Forelimb muscle (tissue), 1 donor: ENCODE measurements at places on chromosomes 13 and 19. TPM values are rescaled to one million over a fixed set of nuclear protein-coding genes. Genes with fewer than 3 reads are reported as not detected.

DNA sequence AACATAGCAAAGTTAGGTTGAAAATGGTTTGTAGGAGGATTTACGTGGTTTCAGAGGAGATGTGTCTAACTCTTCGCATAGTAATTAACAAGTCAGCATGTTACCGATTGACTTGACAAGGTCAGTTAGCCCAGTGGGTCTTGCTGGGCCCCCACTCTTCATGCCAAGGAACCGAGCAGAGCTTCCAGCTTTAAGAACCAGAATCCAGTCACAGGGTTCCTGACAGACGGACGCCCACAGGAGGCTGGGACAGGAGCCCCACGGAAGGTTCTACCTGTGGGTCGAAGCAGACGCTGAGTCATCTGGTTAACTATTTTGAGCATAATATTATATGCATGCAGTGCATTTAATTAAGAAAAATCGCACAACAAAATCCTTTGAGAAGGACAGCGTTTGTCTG is 3.5 kb downstream of the TMEM255B start:
- DNase-seq: no peak

DNA sequence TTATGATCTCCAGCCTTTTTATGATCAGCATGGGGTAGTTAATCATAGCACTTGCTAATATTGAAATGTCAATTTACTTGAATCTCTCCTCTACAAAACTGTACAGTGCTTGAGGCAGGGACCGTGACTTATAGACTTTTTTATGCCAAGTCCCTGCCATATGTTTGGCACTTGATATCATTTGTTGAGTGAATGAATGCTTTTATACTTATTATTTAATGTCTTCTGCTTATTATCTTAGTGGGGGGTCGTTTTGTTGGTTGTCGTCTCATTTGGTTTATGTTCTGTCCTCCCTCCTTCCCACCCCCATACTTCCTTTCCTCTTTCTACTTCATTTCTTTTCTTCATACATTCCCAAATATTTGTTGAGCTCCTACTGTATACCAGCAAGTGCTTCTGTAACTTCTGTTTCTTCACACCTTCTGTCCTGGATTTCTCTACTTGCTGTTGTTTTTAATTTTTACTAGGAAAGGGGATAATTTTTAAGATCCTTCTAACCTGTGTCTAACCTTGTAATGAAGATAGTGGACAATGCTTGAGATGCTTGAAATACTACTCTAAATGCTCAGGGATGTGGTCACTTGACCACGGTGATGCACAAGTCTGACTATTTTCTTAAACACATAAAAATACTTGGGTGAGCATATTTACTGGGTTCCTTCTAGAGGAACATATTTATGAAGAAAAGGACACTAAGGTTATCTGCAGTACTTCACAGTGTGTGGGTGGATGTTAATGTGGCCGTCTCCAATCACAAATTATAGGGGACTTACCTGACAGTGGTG is 223.8 kb downstream of the TDRD3 start:
- no peak for DNase-seq

DNA sequence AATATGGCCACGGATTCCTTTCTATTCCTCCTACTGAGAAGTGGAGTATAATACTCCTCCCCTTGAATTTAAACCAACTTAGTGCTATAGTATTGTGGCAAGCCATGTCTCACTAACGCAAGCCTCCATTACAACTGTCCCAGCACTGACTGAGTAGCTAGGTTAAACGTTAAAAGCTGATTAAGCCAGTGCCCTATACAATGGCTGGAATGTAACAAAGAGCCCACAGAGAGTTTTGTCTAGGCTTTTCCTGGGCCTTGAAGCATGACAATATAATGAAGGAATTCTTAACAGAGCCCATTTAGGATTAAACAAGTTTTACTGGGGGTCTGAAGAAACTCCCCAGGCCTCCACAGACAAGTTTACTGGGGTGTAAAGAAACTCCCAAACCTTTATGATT is 254.5 kb upstream of the DACH1 start:
- no peak for DNase-seq

- DNase-seq: no peak
Observed at GRCh38 chr13:79311386-79311785, 94.7 kb downstream of the RBM26 start.

DNA sequence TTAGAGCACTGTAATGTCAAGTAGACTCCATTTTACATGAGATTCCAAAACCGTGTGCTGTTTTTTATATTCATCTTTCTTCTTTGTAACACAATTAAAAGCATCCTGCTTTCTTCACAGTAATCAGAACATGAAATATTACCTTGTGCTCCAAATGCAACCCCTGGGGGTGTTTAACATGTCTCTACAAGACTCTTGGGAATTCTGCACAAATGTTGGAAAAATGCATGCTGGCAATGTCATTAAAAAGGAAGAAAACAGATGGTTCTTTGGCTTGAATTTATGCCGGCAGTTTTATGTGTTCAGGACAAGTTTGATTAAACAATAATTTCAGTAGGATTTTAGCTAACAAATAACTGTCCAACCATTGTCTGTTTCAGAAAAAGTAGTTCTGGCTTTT is 159.1 kb downstream of the LIG4 start:
- no peak for DNase-seq

DNA sequence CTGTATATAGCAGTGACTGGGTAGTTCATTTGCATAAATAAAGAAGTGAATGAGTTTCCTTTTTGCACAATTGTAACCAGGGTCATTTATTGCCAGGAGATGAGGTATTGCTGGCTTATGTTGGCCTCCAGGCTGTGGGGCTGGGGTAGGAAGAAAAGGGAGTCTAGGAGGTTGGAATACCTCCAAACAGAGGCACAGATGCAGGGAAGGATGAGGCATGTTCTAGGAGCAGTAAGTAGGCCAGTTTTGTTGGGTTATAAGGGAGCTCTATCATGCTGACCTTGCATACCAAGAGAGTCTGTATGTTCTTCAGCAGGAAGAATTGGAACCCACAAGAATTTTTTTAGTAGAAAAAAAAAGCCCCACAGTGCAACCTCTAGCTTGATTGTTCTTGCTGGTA is 17.2 kb upstream of the CYSLTR2 start:
- no peak for DNase-seq

Gene DAPK3
- 100 TPM for polyA plus RNA-seq

Gene ZNF154
- 13.1 TPM for polyA plus RNA-seq

Gene CGB8
- polyA plus RNA-seq: not detected

Gene ZNF527
- 6.2 TPM for polyA plus RNA-seq

Gene HIPK4
- 2.5 TPM for polyA plus RNA-seq
